ENCODE measurements at places on chromosomes 12 and 14.

DNA sequence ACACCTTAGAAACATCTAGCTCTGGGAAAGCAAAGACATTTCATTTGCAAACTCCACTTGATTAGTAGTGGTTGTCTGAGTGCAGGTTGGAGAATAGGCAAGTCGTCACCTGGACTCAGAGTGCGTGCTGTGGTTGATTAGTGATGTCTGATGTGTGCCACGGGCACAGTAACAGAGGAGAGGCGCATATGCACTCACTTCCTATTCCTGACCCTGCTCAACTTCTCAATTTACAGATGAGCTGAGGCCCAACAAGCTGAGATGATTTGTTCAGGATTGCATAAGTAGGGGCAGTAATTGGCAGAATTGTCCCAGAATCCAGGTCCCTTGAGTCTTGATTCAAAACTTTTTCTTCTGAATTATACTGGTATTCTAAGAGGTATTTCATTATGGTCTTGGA lies 44.9 kb downstream of the ADCK1 start:
- no peak for DNase-seq

GRCh38 chr14:54742492-54743350 lies 159.9 kb downstream of the GCH1 start:
- DNase-seq, result no peak

DNA sequence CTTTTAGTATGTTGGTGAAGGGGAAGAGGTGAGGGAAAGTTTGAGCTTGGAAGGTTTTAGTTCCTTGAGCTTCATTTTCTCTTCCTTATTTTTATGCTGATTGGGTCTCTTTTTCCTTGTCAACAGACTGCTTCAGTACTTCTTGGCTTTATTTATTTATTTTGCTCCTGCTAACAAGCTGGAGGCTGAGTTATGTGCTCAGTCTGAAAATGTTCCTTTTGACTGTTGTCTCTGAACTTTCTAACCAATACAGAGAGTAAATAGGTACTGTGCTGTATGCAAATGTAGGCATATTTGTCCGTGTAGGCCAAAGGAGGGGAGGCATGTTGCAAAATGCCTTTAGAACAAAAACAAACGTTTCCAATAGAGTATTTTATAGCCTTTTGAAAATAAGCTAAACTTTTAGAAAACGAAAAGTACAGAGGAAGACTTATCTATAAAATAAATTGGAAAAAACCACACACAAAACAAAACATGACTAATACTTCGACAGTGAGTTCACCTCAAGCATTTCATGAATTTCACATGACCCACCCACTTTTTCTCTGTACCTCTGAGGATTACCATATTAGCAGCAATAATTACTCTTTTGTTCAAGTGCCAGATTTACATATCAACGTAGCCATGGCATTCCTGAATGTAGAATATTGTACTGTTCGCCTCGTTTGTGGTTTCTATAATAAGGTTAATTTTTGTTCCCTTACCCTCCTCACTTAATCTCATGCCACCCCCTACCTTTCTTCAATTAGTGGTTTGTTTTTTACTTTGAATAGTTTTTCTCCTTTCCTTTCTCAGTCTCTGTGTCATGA lies 4.7 kb upstream of the CREBL2 start:
- no peak for DNase-seq

- DNase-seq, result no peak
Measured at GRCh38 chr12:132224484-132224883, 80.2 kb downstream of the NOC4L start.

GRCh38 chr12:9759694-9760093 lies 1.0 kb downstream of the CD69 start:
- no peak for DNase-seq

- no peak for DNase-seq
Measured at GRCh38 chr14:105473033-105473676, 1.5 kb upstream of the CRIP2 start.

DNA sequence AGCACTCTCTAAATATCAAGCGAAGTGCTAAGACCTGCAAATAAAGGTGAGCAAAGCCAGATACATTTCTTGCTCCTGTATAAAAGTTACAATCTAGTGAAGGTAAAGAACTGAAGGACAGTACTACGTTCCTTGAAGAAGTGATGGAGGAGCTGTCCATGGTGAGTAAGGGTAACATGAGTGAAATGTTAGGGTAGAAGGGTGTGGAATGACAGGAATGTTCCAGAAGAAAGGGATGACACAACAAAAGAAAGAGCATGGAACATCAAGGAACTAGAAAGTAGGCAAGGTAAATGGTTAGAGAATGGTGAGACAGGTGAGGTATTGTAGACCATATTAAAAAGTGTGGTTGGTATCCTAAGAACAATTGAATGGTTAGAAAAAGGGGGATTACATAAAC lies 272.4 kb downstream of the ACSS3 start:
- no peak for DNase-seq

GRCh38 chr12:33480366-33480765 lies 40.7 kb upstream of the SYT10 start:
- no peak for DNase-seq

DNA sequence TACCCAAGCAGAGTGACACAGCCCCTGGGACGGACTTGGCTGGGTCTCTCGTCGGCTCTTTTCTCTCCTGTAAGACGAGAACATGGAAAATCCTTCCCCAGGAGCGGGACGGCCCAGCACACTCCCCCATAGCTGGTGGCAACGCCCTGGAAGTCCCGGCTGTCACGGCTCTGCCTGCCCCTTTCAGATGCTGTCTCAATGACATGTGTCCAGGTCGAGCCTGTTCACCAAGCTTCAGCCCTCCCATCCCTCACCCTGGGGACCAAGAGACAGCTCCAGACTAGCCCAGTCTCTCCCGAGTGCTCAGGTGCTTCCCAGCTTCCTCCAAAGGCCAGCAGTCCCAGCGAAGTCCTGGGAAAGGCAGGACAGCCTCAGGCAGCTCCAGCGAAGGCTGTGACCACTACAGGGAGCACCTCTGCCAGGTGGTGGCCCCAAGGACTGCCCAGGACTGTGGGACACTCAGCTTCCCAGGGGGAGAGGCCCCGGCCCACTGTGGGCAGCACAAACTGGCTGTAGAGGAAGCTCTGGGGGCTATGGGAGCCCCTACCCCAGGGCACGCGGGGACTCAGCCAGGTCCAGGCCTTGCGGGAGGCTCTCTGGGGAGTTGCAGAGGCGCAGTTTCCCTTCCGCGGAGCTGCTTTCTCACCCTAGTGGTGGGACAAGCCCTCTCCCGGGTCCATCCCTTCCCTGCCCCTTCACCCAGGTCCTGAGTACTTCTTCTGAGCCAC lies 33.6 kb downstream of the TNFAIP2 start:
- no peak for DNase-seq

DNA sequence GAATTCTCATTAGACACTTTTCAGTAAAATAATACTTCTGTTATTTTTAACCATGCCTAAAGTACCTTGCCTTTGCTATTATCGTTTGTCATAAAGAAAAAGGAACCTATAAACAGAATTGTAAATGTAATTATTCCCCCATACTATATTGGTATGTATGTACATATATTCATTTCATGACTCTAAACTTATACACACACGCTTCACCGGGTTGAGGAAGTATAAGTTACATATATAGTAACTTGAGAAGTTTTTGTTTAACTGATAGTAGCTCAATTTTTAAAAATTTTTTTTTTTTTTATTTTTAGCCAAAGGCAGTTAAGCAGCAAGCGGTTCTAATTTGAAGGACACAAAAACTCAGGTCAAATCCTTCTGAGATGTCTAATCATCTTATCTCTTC lies 107.6 kb downstream of the PLEKHG7 start:
- DNase-seq, result no peak

DNA sequence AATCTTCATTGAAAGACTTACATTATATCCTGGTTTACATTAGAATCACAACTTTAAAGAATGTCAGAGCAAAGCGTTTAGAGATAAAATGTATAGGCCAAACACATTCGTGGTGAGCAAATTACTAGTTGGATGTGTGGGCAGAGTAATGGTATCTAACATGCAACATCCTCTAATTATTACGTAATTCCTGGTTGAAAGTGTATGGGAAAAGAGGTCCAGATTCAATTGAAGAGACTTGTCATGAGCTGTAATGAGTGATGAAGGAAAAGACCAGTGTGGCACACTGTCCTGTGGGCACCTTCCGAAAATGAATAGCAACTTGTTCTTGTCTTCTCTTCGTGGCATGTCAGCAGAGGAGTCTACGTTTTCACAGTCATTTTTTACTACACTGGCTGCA lies 192.8 kb downstream of the LRIG3 start:
- DNase-seq, result no peak

DNA sequence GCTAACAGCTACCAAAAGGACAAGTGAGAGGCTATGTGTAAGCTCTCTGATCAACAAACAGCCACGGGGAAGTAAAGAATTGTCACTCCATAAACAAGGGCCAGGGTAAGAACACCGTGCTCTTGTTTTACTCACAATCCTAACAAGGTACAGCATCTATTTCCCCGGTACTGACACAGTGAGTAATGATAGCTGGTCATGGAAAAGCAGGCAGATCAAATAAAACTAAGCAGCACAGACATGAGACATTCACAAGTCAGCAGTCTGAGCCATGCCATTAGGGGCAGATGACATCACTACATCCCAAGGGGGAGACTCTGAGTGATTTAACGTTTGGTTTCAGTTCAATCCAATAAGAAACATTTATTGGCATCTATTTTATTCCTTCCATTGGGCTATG lies 54.4 kb downstream of the ARL6IP4 start:
- DNase-seq, result no peak

DNA sequence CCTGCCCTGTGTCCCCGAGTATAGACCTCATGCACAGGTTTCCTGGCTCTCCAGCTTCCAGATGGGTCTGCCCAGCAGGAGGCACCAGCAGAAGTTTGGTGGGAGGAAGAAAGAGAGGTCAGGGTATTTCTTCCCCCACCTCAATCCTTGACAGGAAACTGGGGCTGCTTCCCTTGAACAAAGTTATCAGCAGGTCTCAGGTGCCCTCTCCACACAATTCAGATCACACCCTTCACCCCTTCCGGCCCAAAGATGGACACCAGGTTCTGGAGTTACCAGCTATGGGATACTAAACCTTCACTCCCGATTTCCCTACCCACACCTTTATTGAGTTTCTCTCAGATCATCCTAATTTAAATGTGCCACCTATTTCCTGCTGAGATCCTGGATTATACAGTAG lies 1.2 kb downstream of the SART3 start:
- DNase-seq, result no peak

DNA sequence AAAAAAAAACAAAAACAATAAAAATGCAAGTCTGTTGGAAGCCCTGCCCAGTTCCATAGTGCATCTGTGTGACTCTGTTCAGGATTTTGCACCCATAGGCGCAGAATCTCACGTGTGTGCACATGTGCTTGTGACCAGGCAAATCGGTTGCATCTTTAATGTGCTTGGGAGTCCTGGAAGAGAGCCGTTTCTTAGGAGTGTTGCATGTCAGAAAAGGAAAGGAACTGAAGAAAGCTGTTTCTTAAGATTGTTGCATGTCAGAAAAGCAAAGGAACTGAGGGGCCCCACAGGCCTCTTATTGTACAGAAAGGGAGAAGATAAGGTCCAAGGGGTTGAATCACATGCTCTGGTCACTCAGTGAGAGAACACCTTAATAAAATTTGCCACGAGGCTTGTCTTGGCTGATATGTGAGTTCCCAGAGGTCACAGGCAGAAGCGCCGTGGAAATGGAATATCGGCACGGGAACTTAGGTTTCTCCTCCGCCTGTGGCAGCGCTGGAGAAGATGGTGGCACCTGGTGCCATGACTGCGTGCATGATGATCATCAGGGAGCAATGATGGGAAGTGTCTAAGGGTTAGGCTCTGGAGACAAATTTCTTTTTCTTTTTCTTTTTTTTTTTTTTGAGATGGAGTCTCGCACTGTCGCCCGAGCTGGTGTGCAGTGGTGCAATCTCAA lies 90.0 kb downstream of the LRRC74A start:
- DNase-seq, result no peak

DNA sequence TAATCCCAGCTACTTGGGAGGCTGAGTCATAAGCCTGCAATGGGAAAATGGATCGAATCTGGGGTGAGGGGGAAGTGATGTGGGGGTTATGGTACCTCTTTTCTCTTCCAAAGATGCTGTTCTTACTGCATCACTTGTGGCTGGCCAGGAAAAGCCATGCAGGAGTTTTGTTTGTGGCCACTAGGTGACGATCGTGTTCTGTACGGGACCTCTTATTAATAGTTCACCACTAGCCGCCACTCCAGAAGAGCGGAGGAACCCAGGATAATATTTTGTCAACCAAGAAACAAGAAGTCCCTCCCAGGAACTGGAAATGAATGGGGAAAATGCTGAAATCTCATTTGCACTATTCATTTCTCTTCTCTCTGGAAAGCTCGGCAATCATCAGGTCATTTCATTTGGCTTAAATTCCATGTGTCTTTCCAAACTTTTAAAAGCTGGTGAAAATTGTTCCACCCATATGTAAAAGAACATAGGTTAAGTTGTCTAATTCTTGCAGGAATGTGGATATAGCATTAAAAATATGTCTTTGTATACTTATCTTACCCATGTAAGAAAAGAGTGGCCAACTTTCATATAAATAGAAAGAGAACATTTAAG lies 8.9 kb downstream of the GPR65 start:
- peak; percentile 65 for DNase-seq

DNA sequence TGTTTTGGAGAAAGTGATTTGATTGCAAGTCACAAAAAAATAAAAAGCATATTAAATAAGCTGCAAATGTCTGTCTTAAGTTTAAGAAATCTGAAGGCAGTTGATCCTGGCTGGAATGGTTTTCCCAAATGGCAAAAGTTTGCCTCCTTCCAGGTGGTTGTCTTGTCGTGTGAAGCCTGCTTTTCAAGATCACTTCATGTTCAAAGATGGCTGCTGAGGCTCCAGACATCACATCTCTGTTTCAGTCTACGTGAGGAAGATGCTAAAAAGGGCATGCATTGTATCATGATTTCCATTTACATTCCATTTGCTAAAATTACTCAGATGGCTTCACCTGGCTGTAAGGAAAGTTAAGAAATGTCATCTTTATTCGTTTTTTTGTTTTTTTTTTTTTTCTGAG lies 31.6 kb upstream of the HMGA2 start:
- DNase-seq, result no peak

GRCh38 chr14:68268719-68269118 lies 449.1 kb downstream of the RAD51B start:
- no peak for DNase-seq

DNA sequence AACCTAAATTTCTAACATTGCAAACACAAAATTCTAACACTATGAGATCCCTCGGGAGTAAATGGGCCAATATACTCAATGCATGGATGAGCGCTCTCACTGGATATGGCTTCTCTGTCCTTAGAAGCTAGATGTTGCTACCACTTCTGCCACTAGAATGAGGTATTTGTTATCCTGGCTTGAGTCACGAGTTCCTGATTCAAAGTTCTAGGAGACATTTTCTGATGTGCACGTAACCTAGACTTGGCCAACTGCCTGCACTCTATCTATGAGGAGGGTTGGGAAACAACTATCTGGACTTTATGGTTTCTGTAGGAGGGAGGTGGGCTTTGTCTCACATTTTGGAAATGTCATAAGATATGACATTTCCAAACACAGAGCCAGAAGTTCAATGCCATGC lies 37.6 kb downstream of the FERMT2 start:
- no peak for DNase-seq

Measured in NCI-H187 (cell line).